ENCODE measurements at places on chromosomes 5 and 9. TPM values are rescaled to one million over a fixed set of nuclear protein-coding genes. Genes with fewer than 3 reads are reported as not detected.

DNA sequence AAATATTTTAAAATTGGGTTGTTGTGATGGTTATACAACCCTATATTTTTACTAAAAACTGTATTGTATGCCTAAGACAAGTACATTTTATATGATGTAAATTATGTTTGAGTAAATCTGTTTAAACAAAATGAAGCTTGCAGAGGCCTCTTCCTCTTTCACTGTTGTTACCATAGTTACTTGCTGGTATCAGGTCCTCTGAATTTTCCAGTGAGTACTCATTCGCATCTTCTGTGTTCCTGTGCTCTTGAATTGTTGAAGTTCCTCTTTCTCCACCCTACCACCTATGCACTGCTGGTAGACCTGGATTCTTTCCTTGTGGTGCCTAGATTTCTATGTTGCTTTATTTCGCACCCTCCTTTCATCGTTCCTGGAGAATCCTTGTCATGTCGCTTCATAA lies 938.5 kb upstream of the ACO1 start:
- no peaks in the 10 kb centered on the region for H3K27me3 ChIP-seq
- DNase-seq = no peak
- no peak overlapping the region for H3K4me3 ChIP-seq

The CCDC69 gene
- 20.8 TPM for total RNA-seq

DNA sequence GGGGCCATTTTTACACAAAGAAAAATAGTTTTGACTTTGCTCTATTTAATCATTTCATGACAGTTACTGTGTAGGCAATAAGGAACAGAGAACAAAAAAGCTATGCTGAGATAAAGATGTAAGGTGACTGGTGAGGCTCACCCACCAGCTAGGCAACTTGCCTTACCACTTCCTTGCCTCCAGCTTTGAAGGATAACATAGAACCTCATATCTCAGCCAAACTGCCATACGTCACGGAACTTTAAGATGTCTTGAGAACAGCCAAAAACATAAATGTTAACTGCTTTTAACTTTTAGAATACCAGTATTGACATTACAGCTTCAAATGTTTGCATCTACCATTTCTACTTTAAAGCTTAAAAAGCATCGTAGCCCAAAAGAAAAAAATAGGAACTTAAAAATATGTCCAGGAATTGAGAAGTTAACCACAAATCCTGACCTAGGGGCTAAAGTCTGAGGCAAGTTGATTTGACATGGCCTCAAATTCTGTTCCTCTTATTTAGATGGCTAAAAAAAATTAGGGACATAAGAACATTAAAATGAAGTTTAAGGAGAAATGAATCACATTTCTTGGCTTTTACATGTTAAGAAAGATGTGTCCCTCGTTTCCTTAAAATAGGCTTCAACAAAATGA lies 7.7 kb upstream of the GCNT4 start:
- no peaks in the 10 kb centered on the region for H3K36me3 ChIP-seq
- H3K27me3 ChIP-seq = no peaks in the 10 kb centered on the region
- no peaks in the 10 kb centered on the region for H3K4me1 ChIP-seq
- no peak overlapping the region for H3K27ac ChIP-seq
- H3K4me3 ChIP-seq = no peak overlapping the region

The PCDHGB3 gene
- 9.2 TPM for total RNA-seq

The ST8SIA4 gene
- total RNA-seq = 3.4 TPM

The SCGB3A2 gene
- not detected for total RNA-seq

DNA sequence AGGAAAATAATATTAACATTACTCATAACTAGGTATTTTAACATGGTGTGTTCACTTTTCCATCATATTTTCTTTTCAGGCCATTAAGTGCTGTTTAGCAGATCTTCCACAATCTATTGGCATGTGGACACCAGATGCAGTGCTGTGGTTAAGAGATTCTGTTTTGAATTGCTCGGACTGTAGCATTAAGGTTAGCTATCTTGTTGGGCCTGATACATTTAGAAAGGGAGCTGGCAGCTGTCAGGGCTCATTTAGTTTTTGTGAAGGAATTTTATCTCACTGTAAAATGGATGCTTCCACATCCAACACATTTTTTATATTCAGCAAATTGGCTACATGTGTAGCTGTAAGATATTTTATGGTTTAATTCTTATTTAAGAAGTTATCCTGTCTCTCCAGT lies 20.7 kb upstream of the TMOD1 start:
- no peaks in the 10 kb centered on the region for H3K27me3 ChIP-seq
- H3K27ac ChIP-seq = no peak overlapping the region
- no peak for DNase-seq
- peaks cover 21% of the 10 kb centered on the region for H3K4me1 ChIP-seq
- H3K4me3 ChIP-seq = no peak overlapping the region
- peaks cover 5% of the 10 kb centered on the region for H3K36me3 ChIP-seq

- H3K4me3 ChIP-seq = no peak overlapping the region
- no peak for DNase-seq
- H3K4me1 ChIP-seq = peaks cover 14% of the 10 kb centered on the region
- peak overlapping the region; percentile 59 for H3K27ac ChIP-seq
- no peaks in the 10 kb centered on the region for H3K36me3 ChIP-seq
- H3K27me3 ChIP-seq = no peaks in the 10 kb centered on the region
Observed at GRCh38 chr9:125784286-125785049, 37.3 kb downstream of the PBX3 start.

GRCh38 chr5:2149195-2149539 lies 266.4 kb upstream of the IRX4 start:
- DNase-seq = no peak
- no peak overlapping the region for H3K4me3 ChIP-seq
- no peaks in the 10 kb centered on the region for H3K4me1 ChIP-seq
- no peaks in the 10 kb centered on the region for H3K36me3 ChIP-seq

The AFAP1L1 gene
- 43.1 TPM for total RNA-seq

GRCh38 chr9:79765466-79765865 lies 193.7 kb downstream of the TLE4 start:
- H3K36me3 ChIP-seq = no peaks in the 10 kb centered on the region
- no peak overlapping the region for H3K27ac ChIP-seq
- no peak overlapping the region for H3K4me3 ChIP-seq
- DNase-seq = no peak
- H3K27me3 ChIP-seq = no peaks in the 10 kb centered on the region

- H3K27me3 ChIP-seq = no peaks in the 10 kb centered on the region
- H3K4me3 ChIP-seq = no peak overlapping the region
- peaks cover 9% of the 10 kb centered on the region for H3K4me1 ChIP-seq
Observed at GRCh38 chr5:94623011-94623410, 4.5 kb downstream of the SLF1 start.

The NR2F1-AS1 gene
- 4.1 TPM for total RNA-seq

DNA sequence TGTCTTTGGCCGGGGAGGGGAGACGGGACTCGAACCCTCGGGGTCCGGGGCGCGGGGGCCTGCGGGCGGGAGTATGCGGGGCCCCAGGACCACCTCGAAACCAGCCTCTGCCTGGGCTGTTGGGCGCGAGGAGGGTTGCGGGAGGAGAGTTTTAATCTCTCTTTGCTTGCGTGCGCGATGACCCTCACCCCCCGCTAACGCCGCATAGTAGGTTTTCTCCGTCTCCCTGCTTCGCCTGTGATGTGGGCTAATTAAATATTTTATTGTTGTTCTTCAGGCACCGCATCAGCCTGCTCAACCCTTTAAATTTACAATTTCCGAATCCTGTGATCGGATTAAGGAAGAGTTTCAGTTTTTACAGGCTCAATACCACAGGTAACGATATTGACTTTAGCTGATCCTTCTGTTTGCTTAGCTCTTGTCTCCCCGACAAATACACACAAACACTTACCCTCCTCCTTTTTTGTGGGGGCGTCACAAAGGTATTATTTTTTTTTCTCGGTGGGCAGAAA lies 1.7 kb downstream of the TLE4 start:
- DNase-seq = no peak
- peak overlapping the region; percentile 63 for H3K27ac ChIP-seq
- peaks cover 10% of the 10 kb centered on the region for H3K4me1 ChIP-seq
- no peaks in the 10 kb centered on the region for H3K36me3 ChIP-seq

GRCh38 chr9:109730228-109730627 lies 49.8 kb upstream of the PALM2AKAP2 start:
- H3K36me3 ChIP-seq = no peaks in the 10 kb centered on the region
- no peak overlapping the region for H3K4me3 ChIP-seq
- H3K4me1 ChIP-seq = no peaks in the 10 kb centered on the region
- H3K27ac ChIP-seq = no peak overlapping the region
- H3K27me3 ChIP-seq = no peaks in the 10 kb centered on the region

GRCh38 chr5:151592855-151593408 lies 1.8 kb upstream of the FAT2 start:
- no peaks in the 10 kb centered on the region for H3K36me3 ChIP-seq
- no peak overlapping the region for H3K27ac ChIP-seq
- H3K4me3 ChIP-seq = no peak overlapping the region
- H3K4me1 ChIP-seq = no peaks in the 10 kb centered on the region
- DNase-seq = no peak

- no peak for DNase-seq
- no peaks in the 10 kb centered on the region for H3K36me3 ChIP-seq
- no peak overlapping the region for H3K4me3 ChIP-seq
- no peaks in the 10 kb centered on the region for H3K27me3 ChIP-seq
Observed at GRCh38 chr5:164119806-164120447, 614.5 kb downstream of the MAT2B start.

DNA sequence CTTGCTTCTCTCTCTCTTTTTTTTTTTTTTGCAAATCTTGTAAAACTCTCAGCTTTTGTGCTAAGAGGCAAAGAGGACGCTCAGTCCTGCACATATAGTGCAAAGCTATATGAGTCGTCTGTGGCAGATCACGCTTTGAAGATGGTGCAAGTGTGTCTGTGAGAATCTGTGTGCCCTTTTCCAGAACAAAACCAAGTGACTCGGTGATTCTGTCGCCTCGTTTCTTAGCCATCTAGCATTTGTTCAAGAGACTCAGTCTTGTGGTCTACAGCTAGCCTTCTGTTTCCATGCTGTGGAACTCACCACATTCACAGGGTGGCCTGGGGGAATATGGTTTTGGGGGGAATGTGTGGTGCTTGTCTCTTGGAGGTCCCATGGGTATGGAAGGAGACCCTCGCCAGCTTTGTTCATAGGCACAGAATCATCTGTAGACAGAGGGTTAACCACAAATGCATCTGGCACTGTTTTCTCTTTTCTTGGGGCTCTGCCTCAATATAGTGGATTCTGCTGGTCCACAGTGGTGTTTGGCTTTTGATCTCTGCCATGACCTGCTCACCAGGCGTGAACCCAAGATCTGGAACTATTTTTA lies 82.1 kb downstream of the C9orf152 start:
- H3K27me3 ChIP-seq = no peaks in the 10 kb centered on the region
- DNase-seq = no peak
- H3K36me3 ChIP-seq = no peaks in the 10 kb centered on the region

The QRFP gene
- total RNA-seq = not detected
